GM12878 (cell line): ENCODE measurements at places on chromosomes 6 and 20. TPM values are rescaled to one million over a fixed set of nuclear protein-coding genes. Genes with fewer than 3 reads are reported as not detected.

DNA sequence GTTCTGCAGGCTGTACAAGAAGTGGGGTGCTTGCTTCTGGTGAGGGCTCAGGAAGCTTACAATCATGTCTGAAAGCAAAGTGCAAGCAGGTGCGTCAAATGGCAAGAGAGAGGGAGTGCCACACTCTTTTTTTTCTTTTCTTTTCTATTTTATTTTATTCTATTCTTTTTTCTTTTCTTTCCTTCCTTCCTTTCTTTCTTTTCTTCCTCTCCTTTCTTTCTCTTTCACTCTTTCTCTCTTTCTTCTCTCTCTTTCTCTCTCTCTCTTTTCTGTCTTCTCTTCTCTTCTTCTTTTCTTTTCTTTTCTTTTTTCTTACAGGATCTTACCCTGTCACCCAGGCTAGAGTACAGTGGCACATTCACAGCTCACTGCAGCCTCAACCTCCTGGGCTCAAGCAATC lies 19.5 kb downstream of the ACOT13 start:
- H3K4me3 ChIP-seq, result no peak overlapping the region
- H3K4me1 ChIP-seq, result no peaks in the 10 kb centered on the region
- H3K27me3 ChIP-seq, result no peaks in the 10 kb centered on the region
- H3K36me3 ChIP-seq, result no peaks in the 10 kb centered on the region; the same call in 1 of the 2 replicates
- no peak overlapping the region for H3K27ac ChIP-seq
- no peak for DNase-seq

DNA sequence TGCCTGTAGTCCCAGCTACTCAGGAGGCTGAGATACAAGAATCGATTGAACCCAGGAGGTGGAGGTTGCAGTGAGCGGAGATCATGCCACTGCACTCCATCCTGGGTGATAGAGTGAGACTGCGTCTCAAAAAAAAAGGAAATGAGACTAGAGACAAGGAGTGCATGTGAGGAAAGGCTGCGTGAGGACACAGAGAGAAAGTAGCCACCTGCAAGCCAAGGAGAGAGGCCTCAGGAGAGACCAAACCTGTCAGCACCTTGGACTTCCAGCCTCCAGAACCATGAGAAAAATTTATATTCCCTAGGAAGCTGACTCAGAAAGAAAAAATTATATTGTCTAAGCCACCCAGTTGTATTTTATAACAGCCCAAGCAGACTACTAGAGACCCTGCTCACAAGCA lies 7.4 kb upstream of the BEND3 start:
- no peak for DNase-seq
- peaks cover 5% of the 10 kb centered on the region for H3K4me1 ChIP-seq
- no peaks in the 10 kb centered on the region for H3K27me3 ChIP-seq
- H3K4me3 ChIP-seq, result no peak overlapping the region
- no peak overlapping the region for H3K27ac ChIP-seq

- no peak overlapping the region for H3K4me3 ChIP-seq
- no peaks in the 10 kb centered on the region for H3K4me1 ChIP-seq
- H3K27ac ChIP-seq, result no peak overlapping the region
- DNase-seq, result no peak
- no peaks in the 10 kb centered on the region for H3K27me3 ChIP-seq
Observed at GRCh38 chr6:151610326-151610725, 116.5 kb downstream of the CCDC170 start.

Gene PRPF6
- total RNA-seq, result 100 and 102 TPM in 2 replicates

Gene IP6K3
- total RNA-seq, result not detected in 2 replicates

Gene CALHM6
- total RNA-seq, result 0.53 and 1.0 TPM in 2 replicates

- no peaks in the 10 kb centered on the region for H3K27me3 ChIP-seq
- no peak overlapping the region for H3K27ac ChIP-seq
- no peak overlapping the region for H3K4me3 ChIP-seq
- no peaks in the 10 kb centered on the region for H3K36me3 ChIP-seq
Observed at GRCh38 chr6:165096868-165097267, 212.5 kb downstream of the C6orf118 start.

GRCh38 chr20:16926626-16927430 lies 178.7 kb downstream of the OTOR start:
- no peaks in the 10 kb centered on the region for H3K27me3 ChIP-seq
- H3K27ac ChIP-seq, result no peak overlapping the region

- DNase-seq, result no peak
- peaks cover 7% of the 10 kb centered on the region for H3K4me1 ChIP-seq
- no peaks in the 10 kb centered on the region for H3K36me3 ChIP-seq
- H3K27me3 ChIP-seq, result peaks cover 8% of the 10 kb centered on the region
- H3K27ac ChIP-seq, result no peak overlapping the region
- no peak overlapping the region for H3K4me3 ChIP-seq
Observed at GRCh38 chr6:108751851-108752732, 96.1 kb upstream of the ARMC2 start.

GRCh38 chr6:130239755-130240154 lies 17.0 kb upstream of the SAMD3 start:
- no peaks in the 10 kb centered on the region for H3K4me1 ChIP-seq
- H3K27me3 ChIP-seq, result no peaks in the 10 kb centered on the region
- no peak for DNase-seq
- no peaks in the 10 kb centered on the region for H3K36me3 ChIP-seq
- no peak overlapping the region for H3K4me3 ChIP-seq

Gene OOEP
- total RNA-seq, result not detected in 2 replicates

GRCh38 chr6:155828989-155829388 lies 373.4 kb upstream of the NOX3 start:
- no peaks in the 10 kb centered on the region for H3K27me3 ChIP-seq
- H3K27ac ChIP-seq, result no peak overlapping the region
- no peaks in the 10 kb centered on the region for H3K36me3 ChIP-seq

GRCh38 chr20:775679-776135 lies 7.4 kb upstream of the SLC52A3 start:
- no peak for DNase-seq
- H3K4me1 ChIP-seq, result no peaks in the 10 kb centered on the region
- H3K27ac ChIP-seq, result no peak overlapping the region
- H3K36me3 ChIP-seq, result no peaks in the 10 kb centered on the region
- H3K27me3 ChIP-seq, result 0 out of 2 replicates have a peak, but pooled peaks cover 1% of the 10 kb centered on the region

GRCh38 chr6:30102414-30102969 lies 10.4 kb downstream of the TRIM31 start:
- H3K4me1 ChIP-seq, result peaks cover 19% of the 10 kb centered on the region
- no peak overlapping the region for H3K27ac ChIP-seq
- DNase-seq, result no peak
- H3K36me3 ChIP-seq, result no peaks in the 10 kb centered on the region
- H3K4me3 ChIP-seq, result no peak overlapping the region
- peaks cover 27% of the 10 kb centered on the region for H3K27me3 ChIP-seq

DNA sequence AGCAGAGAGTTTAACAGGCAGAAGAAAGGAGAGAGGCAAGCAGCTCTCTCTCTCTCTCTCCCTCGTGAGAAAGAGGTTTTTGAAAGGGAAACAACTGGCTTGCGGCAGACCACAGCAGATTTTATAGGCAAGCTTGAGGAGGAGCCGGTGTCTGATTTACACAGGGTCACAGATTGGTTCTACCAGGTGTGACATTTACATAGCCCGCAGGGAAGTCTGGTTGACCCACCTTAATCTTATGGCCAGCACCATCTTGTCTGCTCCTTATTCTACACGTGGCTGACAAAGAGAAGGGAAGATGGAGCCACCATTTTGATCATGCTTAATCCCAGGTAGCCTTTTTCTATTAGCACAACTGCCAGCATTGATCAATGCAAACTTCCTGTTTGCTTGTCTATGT lies 65.4 kb downstream of the OR2J2 start:
- no peak overlapping the region for H3K4me3 ChIP-seq
- H3K27ac ChIP-seq, result no peak overlapping the region
- H3K36me3 ChIP-seq, result no peaks in the 10 kb centered on the region
- DNase-seq, result no peak

GRCh38 chr6:42423244-42423643 lies 28.5 kb downstream of the TRERF1 start:
- no peak overlapping the region for H3K4me3 ChIP-seq
- no peak overlapping the region for H3K27ac ChIP-seq
- DNase-seq, result peak; percentile 61
- H3K4me1 ChIP-seq, result peaks cover 52% of the 10 kb centered on the region
- no peaks in the 10 kb centered on the region for H3K36me3 ChIP-seq

Gene CTAGE9
- total RNA-seq, result not detected in 2 replicates

DNA sequence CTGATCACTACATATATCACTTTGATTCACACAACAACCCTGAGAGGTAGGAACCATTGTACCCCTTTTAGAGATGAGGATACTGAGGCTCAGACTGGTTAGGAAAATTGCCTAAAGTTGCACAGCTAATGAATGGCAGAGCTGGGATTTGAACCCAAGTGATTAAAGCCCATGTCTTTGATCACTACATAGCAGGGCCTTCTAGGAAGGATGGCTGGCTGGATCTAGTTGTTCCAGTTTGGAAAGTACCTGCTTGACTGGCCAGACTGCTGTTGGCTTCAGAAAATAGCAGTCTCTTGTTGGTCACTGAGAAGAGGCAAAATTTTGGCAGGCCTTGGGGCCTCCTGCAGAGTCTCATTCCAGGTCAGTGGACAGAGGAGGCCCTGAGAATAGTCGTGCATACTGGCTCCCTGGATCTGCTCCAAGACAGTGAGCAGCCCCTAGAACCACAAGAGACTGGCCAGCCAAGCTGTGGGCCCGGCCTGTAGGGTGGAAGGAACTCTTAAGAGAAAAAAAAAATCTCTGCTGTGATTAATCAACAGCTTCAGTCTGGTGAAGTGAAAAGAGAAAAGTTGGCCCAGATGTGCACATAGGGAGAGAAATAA lies 17.5 kb downstream of the PPARD start:
- no peak overlapping the region for H3K4me3 ChIP-seq
- peaks cover 14% of the 10 kb centered on the region; the same call in 1 of the 2 replicates for H3K36me3 ChIP-seq
- no peak overlapping the region for H3K27ac ChIP-seq
- H3K27me3 ChIP-seq, result no peaks in the 10 kb centered on the region
- peaks cover 4% of the 10 kb centered on the region; the same call in 1 of the 2 replicates for H3K4me1 ChIP-seq

GRCh38 chr6:106390088-106390487 lies 29.6 kb downstream of the CRYBG1 start:
- DNase-seq, result no peak
- H3K27me3 ChIP-seq, result no peaks in the 10 kb centered on the region; the same call in none of the 2 replicates
- H3K4me3 ChIP-seq, result no peak overlapping the region
- no peaks in the 10 kb centered on the region for H3K36me3 ChIP-seq

Gene OVOL2
- not detected in 2 replicates for total RNA-seq

DNA sequence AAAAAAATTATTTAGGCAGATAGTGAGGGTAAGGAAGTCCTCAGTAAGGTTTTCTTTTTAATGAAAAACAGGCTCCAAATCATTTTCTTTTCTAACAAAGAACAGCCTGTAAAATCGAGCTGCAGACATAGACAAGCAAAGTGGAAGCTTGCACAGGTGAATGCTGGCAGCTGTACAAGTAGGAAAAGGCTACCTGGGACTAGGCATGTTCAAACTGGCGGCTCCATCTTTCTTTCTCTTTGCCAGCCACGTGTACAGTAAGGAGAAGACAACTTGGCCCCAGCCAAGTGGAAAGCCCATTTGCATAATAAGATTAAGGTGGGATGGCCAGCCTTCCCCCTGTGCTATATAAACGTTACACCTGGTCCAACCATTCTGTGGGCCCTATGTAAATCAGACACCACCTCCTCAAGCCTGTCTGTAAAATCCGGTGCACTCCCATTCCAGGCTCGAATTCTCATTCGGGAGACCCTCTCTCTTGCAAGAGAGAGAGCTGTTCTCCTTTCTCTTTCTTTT lies 27.0 kb upstream of the SLC2A12 start:
- H3K36me3 ChIP-seq, result no peaks in the 10 kb centered on the region
- H3K27me3 ChIP-seq, result no peaks in the 10 kb centered on the region
- DNase-seq, result no peak
- H3K4me3 ChIP-seq, result no peak overlapping the region

DNA sequence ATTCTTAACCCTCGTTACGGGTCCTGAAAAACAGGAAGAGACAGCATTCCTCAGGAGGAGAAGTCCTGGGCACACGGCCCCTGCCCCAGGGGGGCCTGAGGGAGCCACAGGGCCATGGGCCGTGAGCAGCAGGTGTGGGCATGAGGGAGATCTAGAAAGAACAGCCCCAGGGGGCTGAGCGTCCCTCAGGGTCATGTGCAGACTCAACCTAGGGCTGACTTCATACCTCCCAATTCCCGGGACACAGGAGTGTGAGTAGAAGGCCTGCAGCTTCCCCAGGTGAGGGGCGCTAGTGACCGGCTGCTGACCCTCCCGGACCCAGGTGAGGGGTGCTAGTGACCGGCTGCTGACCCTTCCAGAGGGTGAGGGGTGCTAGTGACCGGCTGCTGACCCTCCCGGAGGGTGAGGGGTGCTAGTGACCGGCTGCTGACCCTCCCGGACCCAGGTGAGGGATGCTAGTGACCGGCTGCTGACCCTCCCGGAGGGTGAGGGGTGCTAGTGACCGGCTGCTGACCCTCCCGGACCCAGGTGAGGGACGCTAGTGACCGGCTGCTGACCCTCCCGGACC lies 35.1 kb downstream of the FRMD1 start:
- no peak overlapping the region for H3K27ac ChIP-seq
- DNase-seq, result no peak
- H3K36me3 ChIP-seq, result no peaks in the 10 kb centered on the region

Gene BTN1A1
- 1.1 and 1.5 TPM in 2 replicates for total RNA-seq

Gene CCN6
- not detected in 2 replicates for total RNA-seq

- no peak overlapping the region for H3K27ac ChIP-seq
- H3K4me3 ChIP-seq, result no peak overlapping the region
- H3K4me1 ChIP-seq, result no peaks in the 10 kb centered on the region
- no peaks in the 10 kb centered on the region for H3K27me3 ChIP-seq
Observed at GRCh38 chr6:8670792-8671191, 235.4 kb upstream of the SLC35B3 start.

- no peak overlapping the region for H3K4me3 ChIP-seq
- H3K36me3 ChIP-seq, result no peaks in the 10 kb centered on the region
- DNase-seq, result no peak
- peaks cover 2% of the 10 kb centered on the region; the same call in 1 of the 2 replicates for H3K27me3 ChIP-seq
- peaks cover 7% of the 10 kb centered on the region; the same call in 1 of the 2 replicates for H3K4me1 ChIP-seq
- no peak overlapping the region for H3K27ac ChIP-seq
Observed at GRCh38 chr20:19820555-19821211, 62.6 kb downstream of the RIN2 start.

DNA sequence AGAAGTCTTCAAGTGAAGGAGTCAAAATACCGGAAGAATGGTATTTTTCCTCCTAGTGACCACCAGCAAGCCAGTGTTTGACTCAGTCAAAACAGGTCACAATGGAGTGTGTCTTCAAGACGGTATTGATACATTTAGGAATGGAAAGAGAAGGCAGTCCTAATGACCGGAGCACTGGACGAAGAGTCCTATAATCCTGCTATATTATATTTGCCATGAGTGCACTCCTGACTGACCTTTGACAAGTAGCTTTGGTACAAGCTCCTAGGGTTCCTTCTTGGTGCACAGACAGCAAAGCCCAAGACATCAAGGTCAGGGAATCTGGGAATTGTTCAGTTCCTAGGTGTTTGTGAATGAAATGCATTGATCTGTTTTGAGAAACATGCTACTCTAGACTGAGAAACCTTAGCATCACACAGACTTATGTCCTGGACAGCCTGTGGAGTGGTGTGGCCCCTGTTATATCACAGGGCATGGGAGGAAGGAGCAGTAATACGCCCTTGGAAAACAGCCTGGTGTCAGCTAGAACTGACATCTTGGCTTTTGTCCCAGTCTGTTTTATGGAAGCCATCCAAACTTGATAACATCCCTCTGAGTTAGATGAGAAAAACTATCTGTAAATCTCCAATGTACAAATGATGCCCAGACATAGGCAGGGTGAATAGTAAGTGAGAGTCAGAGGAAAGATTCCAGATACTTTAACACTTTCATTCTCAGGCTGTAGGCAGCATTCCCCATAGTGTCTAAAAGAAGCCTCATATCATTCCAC lies 18.5 kb downstream of the NOX3 start:
- no peaks in the 10 kb centered on the region for H3K36me3 ChIP-seq
- H3K4me3 ChIP-seq, result no peak overlapping the region
- H3K27ac ChIP-seq, result no peak overlapping the region

GRCh38 chr6:73225396-73225795 lies at the start of gene KHDC1L:
Gene KHDC1L (minus strand): TSS chr6:73225496. CDS start chr6:73225408, 88 bp downstream.
- H3K27ac ChIP-seq, result no peak within 1 kb of the TSS
- H3K4me1 ChIP-seq, result no peaks in the 10 kb centered on the region; the same call in 1 of the 2 replicates
